ENCODE measurements at places on chromosomes 16 and 17. TPM values are rescaled to one million over a fixed set of nuclear protein-coding genes. Genes with fewer than 3 reads are reported as not detected.

MAP3K3 gene
- polyA plus RNA-seq, result 29.4 TPM

CLDN7 gene
- polyA plus RNA-seq, result 1.3 TPM

SPATA32 gene
- polyA plus RNA-seq, result not detected

IL21R gene
- 0.07 TPM for polyA plus RNA-seq

CES3 gene
- 0.07 TPM for polyA plus RNA-seq

KDM6B gene
- 5.2 TPM for polyA plus RNA-seq

COIL gene
- 5.2 TPM for polyA plus RNA-seq

NAA38 gene
- 108 TPM for polyA plus RNA-seq

FBXL19 gene
- 14.1 TPM for polyA plus RNA-seq
